T-helper 9 cell (primary cell): ENCODE measurements at places on chromosomes 4 and X.

GRCh38 chr4:110735686-110736085, 112.8 kb upstream of the PITX2 start:
- no peak for DNase-seq

DNA sequence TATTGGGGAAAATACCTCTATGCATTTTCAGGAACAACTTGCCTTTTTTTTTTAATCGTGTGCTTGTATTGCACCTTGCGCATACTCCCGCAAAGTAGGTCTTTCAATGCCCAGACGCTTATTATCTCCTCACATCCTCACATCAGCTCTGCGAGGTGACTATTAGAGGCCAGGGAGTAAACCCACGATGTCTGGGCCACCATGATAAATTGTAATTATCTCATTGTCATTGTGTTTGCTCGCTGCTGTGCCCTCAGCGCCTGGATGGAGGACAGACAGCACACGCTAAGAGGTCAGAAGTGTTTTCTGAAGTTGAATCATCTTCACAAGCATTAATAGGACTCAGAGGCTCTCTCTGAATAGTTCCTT, 1.0 kb upstream of the RELL1 start:
- DNase-seq = no peak

DNA sequence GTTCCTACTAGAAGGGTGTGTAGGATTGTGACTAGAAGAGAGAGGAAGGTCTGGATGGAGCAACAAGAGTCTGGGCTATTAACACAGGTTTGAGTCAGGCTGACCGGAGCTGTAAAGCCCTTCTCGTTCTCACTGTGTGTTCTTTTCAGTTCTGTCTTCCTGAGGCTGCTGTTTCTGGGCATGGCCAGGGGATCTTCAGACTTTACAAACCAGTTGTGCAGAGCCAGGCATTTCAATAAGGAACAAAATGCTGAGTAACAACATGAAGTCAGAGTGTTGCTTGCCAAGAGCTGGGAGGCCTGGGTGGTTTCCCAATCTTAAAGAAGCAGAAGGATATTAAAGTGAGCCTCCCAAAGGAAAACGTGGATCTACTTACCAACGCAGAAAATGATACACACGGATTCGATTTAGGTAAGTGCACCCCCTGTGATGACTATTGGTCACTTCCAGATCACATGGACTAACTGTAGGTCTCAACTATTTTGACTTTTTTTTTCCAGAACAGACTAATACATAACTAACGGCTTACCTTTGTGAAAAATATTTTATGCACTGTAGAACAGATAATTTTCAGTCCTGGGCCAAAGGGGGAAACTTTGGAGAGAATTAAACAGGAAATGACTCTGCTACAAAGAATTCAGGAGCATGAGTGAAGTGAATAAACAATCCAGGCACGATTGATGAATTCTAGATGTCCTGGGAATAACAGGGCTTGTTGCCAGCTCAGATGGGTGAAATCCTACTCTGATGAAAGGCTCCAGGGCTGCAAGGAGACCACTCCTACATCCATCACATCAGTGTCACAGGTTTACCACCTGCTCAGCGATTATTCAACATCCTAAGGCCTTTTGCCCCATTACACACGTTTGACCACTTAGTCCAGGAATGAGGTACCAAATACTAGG, 94.5 kb downstream of the ANXA3 start:
- no peak for DNase-seq

GRCh38 chr4:73606465-73606974, 13.7 kb downstream of the RASSF6 start:
- DNase-seq = no peak

DNA sequence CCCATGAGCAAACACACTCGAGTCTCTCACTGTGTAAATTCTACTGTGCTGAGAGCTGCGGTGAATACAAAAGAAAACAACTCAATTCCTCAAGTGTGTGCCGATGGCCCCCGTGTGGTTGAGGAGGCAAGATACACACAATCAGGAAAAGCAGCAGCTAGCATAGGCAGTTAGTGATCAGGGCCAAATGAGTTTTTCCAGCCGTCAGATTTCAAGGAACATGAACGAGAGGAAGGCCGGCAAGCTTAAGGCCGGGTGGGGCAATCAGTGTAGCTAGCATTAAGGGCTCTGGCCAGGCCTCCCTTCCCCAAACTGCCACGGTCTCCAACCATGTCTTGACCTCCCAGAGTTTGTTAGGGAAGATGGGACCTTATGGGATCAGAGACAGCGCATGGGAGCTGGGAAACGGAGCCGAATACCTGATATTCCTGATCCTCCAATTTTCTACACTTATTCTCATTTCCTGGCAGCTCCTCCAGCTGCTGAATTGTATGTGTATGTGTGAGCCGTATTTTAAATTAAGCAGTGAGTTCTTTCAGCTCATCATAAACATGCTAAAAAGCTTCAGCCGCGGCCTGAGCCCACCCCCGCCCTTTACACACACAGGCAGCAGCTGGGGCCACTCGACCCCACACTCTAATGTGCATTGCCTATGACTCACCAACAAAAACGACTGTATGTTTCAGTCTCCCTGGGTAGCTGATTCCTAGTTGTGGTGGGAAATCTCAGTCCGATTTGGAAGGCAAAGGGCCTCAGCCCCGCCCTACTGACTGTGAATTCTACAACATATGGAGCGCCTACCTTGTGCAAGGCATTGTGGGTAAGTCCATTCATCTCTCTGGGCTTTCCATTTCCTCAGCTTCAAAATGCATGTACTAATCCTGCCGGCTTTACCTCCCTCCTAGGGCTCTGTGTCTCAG, 59.9 kb downstream of the RTL9 start:
- no peak for DNase-seq

- no peak for DNase-seq
These were observed 87.3 kb downstream of the LCORL start for GRCh38 chr4:17934286-17934685.

DNA sequence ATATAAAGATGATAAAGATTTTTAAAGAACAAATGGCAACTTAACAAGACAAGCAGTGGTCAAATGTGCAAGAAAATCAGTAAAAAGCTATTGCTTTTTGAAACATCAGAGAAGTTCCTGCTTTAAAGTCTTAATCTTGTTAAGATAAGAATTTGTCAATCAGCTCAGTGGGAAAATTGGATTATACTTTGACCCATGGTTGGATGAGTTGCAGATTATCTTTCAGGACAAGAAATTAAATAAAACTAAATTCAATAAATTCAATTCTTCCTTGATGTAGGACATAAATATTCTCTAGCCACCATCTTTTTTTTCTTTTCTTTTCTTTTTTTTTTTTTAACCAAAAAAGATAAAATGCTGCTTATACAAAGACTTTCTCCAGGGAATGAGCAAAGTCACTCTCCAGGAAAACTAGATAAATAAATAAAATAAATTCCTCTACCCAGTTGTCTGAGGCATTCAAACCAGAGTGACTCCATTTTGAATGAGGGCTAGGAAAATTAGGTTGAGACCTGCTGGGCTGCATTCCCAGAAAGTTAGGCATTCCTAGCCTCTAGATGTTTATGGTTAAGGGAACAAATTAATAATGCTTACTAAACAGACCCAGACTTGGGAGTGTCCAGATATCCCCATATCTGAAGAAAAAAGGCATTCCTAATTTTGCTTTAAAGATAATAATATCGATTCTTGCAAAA, 211.2 kb downstream of the SNCA start:
- no peak for DNase-seq

DNA sequence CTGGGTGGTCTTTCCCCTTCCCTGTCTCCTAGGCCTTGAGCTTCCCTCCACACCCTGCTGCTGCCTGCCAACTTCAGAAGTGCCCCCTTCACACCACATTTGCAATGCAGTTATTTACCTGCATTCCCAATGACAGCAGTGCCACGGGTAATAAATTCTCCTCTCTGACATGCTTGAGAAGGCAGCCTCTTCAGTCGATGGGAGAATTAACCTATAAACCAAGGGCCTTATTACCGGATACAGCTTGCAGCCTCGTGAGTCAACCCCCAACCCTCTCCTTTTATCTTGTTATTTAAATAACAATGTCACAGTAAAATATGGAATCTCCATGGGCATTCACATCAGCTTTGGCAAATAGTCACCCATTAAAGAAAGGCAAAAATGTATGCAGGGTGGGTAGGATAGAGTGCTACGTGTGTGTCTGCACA, 34.7 kb upstream of the LGI2 start:
- DNase-seq = no peak

GRCh38 chr4:16969696-16970135, 71.3 kb upstream of the LDB2 start:
- DNase-seq = no peak

GRCh38 chrX:37441377-37441776, 92.2 kb downstream of the PRRG1 start:
- no peak for DNase-seq

- DNase-seq = no peak
These were observed 32.0 kb upstream of the SGMS2 start for GRCh38 chr4:107792711-107793110.

- no peak for DNase-seq
These were observed 557.6 kb upstream of the DIPK2B start for GRCh38 chrX:45758319-45758718.

DNA sequence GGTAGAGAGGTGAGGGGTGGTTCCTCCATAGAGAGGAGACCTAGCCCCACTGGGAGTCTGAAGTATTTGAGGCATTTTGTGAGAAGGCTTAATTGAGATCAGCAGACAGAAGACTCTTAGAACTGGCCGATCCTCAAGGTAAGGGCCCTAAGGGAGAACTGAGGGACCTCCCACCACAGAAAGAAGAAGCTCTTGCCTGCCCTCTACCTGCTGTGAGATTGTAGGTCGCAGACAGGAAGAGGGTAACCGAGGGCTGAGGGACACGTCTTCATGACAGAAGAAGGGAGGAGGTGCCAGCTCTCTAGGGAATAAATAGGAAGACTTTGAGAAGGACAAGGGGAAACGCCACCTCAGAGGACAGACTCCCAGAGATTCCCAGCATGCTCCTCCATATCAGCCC, 24.1 kb upstream of the MAGEC1 start:
- DNase-seq = no peak

GRCh38 chrX:39730662-39731329, 367.0 kb downstream of the BCOR start:
- peak; percentile 21 for DNase-seq

DNA sequence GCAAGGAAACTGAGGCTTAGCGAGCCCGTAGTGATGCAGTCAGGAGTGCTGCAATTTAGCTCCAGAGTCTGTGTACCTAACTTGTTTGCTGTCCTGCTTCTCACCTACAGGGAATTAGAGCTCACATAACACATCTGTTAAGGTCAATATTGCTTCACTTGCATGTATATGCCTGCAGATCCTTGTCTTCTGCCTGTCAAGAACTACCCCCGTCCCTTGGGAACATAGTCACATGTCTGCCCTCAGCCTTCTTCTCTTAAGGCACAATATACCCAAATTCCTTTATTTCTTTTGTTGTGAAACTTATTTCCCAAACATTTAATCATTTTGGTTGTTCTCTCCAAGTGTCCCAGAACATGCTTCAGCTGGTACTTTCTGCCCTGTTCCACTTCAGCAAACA, 103.3 kb upstream of the LEF1 start:
- no peak for DNase-seq

- no peak for DNase-seq
These were observed 98.4 kb upstream of the TENM3 start for GRCh38 chr4:182144626-182145333.

GRCh38 chr4:153083447-153083947, 120.7 kb upstream of the TRIM2 start:
- DNase-seq = peak; percentile 25

- peak; percentile 93 for DNase-seq
These were observed at the start of gene SEPSECS for GRCh38 chr4:25159837-25160713. Gene SEPSECS (minus strand): TSS chr4:25160449. CDS start chr4:25160369, 80 bp downstream.

DNA sequence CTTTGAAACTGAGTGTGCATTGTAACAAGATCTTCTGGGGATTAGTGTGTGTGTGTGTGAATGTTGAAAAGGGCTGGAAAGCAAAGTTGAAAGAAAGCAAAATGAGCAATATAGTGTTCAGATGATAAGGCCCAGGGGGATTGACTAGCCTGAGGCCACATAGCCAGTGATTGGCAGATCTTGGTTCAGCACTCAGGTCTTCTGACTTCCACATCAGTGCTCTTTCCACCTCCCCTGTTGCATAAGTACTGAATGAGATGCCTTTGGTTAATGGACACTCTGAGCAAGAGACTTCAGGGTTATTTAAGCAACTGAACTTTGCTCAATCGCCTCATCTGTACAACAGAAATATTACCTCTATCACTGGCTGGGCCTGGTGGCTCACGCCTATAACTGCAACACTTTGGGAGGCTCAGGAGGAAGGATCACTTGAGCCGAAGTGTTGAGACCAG, 120.4 kb downstream of the TMEM164 start:
- DNase-seq = no peak
